H7 (cell line): ENCODE measurements at places on chromosomes 5 and 9. TPM values are rescaled to one million over a fixed set of nuclear protein-coding genes. Genes with fewer than 3 reads are reported as not detected.

COL5A1 gene
- 10.1 and 11.3 TPM in 2 replicates for total RNA-seq

GDF9 gene
- 0.22 and 0.24 TPM in 2 replicates for total RNA-seq

NUTM2F gene
- total RNA-seq = 0.69 TPM in 1 of 2 replicates, not detected in the other

SLC6A3 gene
- total RNA-seq = 0.07 TPM in 2 replicates

ADAMTS19 gene
- total RNA-seq = 13.0 and 26.3 TPM in 2 replicates

SAPCD2 gene
- total RNA-seq = 59.7 and 59.9 TPM in 2 replicates

IFNA21 gene
- total RNA-seq = not detected in 2 replicates

C9 gene
- not detected in 2 replicates for total RNA-seq

CREB3 gene
- total RNA-seq = 26.0 and 28.6 TPM in 2 replicates

PAPPA gene
- 0.21 and 0.41 TPM in 2 replicates for total RNA-seq

CDH10 gene
- 0.33 and 0.55 TPM in 2 replicates for total RNA-seq
